ENCODE measurements at places on chromosomes 6 and 20.

- DNase-seq, result peak; percentile 17
Observed at GRCh38 chr6:40894962-40895799, 143.8 kb downstream of the UNC5CL start.

DNA sequence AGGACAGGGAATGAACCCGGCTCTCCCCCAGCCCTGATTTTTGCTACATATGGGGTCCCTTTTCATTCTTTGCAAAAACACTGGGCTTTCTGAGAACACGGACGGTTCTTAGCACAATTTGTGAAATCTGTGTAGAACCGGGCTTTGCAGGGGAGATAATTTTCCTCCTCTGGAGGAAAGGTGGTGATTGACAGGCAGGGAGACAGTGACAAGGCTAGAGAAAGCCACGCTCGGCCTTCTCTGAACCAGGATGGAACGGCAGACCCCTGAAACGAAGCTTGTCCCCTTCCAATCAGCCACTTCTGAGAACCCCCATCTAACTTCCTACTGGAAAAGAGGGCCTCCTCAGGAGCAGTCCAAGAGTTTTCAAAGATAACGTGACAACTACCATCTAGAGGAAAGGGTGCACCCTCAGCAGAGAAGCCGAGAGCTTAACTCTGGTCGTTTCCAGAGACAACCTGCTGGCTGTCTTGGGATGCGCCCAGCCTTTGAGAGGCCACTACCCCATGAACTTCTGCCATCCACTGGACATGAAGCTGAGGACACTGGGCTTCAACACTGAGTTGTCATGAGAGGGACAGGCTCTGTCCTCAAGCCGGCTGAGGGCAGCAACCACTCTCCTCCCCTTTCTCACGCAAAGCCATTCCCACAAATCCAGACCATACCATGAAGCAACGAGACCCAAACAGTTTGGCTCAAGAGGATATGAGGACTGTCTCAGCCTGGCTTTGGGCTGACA is 28.8 kb upstream of the ZBP1 start:
- DNase-seq, result no peak

GRCh38 chr20:59802471-59803221 is 130.8 kb downstream of the SYCP2 start:
- DNase-seq, result no peak

GRCh38 chr6:160227038-160227768 is 31.4 kb downstream of the SLC22A2 start:
- DNase-seq, result no peak

DNA sequence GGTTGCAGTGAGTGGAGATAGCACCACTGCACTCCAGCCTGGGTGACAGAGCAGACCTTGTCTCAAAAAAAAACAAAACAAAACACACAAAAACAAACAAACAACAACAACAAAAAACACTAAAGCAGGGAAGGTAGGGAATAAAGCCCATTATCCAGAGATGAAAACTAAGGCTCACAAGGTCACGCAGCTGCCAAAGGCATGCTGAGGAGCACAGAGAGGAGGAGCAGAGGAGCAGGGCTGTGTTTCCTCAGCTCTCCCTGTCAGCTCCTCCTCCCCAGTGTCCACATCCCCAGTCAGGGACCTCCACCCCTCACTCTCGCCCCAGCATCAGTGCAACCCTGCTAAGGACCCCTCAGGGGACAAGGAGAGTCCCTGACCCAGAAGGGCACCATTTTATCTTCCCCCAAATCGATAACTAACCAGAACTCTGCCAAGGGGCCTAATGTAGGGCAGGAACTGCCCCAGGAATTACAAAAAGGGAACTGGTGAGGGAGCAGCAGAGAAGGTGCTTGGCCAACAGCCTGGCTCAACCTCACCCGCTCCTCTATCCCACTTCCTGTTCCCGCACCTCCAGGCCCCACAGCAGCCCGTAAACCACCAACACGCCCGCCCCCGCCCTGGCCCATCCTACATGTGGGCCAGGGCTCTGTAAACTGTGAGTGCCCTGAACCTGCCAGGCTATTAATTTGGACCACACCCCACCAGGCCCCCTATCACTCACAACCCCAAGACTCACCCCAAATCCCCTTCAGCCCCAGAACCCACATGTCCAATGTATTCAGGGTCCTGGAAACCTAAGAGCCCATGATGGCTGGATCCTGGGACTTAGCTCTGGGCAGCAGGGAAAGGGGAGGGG is 9.0 kb downstream of the TEAD3 start:
- no peak for DNase-seq

DNA sequence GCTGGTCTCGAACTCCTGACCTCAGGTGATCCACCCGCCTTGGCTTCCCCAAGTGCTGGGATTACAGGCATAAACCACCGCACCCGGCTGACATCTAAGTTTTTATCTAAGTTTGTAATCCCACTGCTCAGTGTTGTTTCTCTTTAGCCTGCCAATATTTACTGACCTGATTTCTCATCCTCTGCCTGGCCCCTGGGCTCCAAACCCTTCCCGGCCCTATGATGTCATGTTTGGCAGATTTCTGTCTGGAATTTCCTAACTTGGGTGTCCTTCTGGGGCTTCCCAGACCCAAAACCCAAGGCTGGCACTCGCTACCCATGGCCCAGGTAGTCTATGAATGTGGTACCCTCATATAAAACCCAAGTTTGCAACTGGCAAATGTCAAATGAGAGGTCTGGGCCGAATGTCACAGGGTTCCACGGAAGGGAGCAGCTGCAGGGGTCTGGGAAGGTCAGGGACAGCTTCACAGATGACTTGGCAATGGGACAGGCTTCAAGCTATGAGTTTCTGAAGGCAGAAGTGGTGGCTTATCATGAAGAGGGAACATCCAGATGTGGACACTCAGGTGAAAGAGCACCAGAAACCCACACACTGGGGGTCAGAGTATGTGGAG is 54.9 kb downstream of the TMEM170B start:
- DNase-seq, result no peak

DNA sequence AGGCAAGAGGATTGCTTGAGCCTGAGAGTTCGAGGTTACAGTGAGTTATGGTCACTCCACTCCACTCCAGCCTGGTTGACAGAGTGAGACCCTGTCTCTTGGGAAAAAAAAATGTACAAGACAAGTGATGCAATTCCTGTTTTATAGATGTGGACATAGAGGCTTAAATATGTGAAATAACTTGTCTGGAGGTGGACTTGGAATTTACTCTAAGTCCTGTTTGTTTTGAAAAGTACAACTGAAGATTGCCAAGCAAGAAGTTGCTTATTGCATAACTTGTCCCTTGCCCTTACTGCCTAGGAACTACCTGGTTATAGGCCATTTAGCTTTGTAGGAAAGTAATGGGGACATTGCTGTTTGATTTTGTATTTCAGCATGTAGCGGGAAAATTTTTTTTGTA is 26.0 kb upstream of the ADIG start:
- no peak for DNase-seq

GRCh38 chr6:79269877-79270276 is 35.4 kb upstream of the HMGN3 start:
- DNase-seq, result peak; percentile 27

DNA sequence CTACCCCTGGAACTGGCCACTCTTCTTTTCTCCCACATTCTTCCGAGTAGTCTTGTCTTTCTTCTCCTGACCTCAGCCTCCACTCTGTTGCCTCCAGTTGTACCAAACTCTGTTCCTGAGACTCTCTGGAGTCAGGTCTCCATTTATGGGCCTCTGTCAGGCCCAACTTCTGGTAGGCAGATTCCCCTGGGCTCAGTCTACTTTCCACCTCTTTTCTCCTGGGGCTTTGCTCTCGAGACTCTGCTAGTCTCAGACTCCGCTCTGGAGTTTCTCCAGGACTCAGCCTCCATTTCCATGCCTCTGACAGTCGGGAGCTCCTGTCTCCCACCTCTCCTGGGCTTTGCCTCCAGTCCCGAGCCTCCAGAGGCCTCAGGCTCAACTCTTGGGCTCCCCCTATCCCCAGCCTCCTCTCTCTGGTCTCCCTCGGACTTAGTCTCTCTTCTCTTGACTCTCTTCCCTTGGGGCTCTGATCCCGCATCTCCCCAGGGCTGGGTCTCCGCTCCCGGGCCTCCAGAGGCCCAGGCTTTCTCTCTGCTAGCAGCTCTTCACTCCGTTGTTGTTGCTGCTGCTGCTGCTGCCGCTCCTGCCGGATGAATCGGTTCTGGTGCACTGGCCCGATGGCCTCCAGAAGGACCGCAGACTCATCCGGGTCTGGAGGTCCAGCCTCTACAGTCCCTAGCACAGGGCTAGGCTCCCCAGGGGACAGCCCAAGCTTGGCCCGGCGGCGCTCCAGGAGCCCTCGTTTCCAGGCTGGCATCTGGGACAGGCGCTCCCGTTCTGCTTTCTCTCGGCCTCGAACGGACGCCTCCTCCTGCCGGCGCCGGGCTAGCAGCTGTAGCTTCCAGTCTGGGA is 1.1 kb downstream of the PPP1R18 start:
- no peak for DNase-seq

- DNase-seq, result no peak
Observed at GRCh38 chr6:50978380-50979170, 159.9 kb downstream of the TFAP2B start.

GRCh38 chr20:875115-875514 is 41.0 kb downstream of the ANGPT4 start:
- DNase-seq, result no peak

DNA sequence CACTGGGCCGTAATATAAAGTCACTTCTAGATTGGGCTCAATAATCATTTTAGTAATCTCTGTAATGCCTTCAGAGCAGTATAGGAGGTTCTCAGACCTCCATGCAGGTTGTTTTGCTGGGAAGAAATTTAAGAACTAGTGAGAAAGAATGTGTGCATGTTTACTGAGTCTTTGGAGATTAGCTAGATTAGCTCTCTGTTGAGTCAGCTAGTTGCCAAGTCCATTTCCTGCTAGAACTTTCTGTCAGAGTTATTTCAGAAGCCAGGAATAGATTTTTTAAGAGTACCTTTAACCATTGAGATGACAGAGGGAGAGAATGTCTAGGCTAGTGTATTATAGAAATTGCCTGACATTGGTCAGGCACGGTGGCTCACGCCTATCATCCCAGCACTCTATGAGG is 33.3 kb downstream of the ORC3 start:
- DNase-seq, result peak; percentile 14

GRCh38 chr20:4691753-4692152 is 30.0 kb upstream of the PRND start:
- no peak for DNase-seq

- DNase-seq, result peak; percentile 35
Observed at GRCh38 chr6:73739096-73739495, 43.1 kb downstream of the CD109 start.

- no peak for DNase-seq
Observed at GRCh38 chr6:113271437-113271836, 585.7 kb upstream of the MARCKS start.

GRCh38 chr20:53480913-53481312 is 112.7 kb downstream of the ZNF217 start:
- DNase-seq, result no peak

- no peak for DNase-seq
Observed at GRCh38 chr6:137938770-137939379, 71.8 kb downstream of the TNFAIP3 start.

DNA sequence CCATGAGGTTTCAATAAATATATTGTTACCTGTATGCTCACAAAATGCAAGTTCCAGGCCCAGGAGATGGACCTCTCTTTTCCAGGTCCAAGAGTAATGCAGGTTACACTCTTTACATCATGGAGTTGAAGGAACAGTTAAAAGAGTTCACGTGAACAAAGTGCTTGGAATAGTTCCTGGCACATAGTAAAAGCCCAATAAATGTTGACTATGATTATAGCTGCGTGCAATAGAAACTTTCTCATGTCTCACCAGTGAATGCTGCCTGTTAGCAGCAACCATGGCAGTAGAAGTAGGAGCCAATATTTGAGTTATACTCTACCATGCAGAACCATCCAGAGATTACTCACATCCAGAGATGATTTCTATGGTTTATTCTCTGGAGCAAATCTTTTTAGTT is 707.5 kb downstream of the DHX35 start:
- no peak for DNase-seq

DNA sequence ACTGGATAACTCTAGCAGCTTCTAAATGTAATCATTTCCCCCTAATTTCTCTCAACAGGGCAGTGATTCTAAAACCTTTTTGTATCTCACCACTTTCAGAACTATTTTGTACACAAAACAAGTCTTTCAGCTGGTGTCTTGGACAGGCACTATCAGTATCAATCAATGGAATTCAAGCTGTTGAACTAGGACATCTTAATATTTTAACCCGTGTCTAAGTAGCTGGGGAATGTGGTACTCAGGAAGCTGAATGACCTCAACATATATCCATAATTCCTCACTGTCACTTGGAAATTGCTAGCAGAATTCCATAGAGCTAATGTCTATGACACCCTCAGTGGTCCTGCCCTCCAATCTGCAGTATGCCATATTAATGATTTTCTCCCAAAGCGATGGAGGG is 24.5 kb downstream of the ADAT2 start:
- DNase-seq, result no peak

- DNase-seq, result no peak
Observed at GRCh38 chr6:78911218-78911940, 44.0 kb downstream of the IRAK1BP1 start.

- DNase-seq, result no peak
Observed at GRCh38 chr20:63791497-63792156, 39.4 kb downstream of the ZBTB46 start.

DNA sequence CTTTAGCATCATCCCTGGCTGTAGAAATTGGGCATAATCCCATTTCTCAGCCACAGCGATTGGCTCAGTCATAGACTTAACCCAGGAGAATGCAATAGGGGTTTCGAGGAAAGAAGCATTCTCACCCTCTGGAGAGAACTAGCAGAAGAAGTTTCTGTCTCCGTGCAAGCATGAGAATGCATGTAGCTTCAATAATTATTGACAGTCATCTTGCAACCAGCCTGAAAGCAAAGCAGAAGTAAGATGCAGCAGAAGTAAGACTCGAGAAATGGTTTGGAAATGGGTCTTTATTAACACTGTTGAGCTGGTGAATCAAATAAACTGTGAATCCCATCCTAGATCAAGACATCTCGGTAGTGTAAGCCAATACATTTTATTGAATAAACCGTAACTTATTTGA is 828.8 kb upstream of the GJE1 start:
- DNase-seq, result no peak

DNA sequence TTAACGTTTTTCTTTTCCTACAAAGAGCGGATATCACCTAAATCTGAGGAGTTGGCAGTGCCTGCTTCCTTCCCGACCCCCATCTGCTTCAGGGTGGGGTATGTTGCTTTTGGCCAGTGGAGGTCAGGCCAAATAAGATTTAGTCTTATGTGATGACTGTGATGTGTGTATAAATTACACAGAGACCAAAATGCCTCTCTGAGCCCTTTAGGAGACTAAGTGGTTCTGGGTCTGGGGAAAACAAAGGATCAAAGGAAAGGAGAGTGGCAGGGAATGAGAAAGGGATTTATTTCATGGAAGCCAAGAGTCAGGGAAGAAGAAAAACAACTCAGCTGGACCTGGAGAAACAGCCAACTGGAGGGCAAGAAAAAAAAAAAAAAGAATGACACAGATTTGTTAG is 39.1 kb upstream of the TBC1D7 start:
- no peak for DNase-seq

- DNase-seq, result no peak
Observed at GRCh38 chr20:53933232-53933846, 137.1 kb downstream of the BCAS1 start.

GRCh38 chr20:35660122-35660937 is 4.4 kb downstream of the CPNE1 start:
- no peak for DNase-seq
